ENCODE measurements at places on chromosomes 13 and 19.

- no peak for DNase-seq
Observed at GRCh38 chr19:33860312-33861090, 63.8 kb downstream of the KCTD15 start.

GRCh38 chr13:83667606-83668005, 214.7 kb downstream of the SLITRK1 start:
- DNase-seq, result no peak

- DNase-seq, result no peak
Observed at GRCh38 chr19:17020385-17020784, 6.2 kb downstream of the CPAMD8 start.

DNA sequence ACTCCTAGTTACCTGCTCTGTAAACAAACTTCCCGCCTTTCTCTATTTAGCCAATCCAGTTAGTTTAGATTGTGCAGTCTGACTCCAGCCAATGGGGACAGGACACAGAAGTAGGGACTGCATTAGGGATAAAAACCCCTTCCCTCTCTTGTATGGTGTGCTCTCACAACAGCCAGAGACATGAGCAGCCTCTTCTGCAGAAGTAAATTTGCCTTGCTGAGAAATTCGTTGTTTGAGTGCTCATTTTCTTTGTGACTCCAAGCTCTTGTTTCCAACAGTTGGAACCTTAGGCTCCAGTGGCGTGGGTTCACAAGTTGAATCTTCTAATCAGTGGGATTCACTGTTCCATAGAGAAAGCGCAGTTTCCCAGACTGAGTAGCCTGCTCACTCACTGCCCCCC, 66.1 kb downstream of the ZNF93 start:
- no peak for DNase-seq

DNA sequence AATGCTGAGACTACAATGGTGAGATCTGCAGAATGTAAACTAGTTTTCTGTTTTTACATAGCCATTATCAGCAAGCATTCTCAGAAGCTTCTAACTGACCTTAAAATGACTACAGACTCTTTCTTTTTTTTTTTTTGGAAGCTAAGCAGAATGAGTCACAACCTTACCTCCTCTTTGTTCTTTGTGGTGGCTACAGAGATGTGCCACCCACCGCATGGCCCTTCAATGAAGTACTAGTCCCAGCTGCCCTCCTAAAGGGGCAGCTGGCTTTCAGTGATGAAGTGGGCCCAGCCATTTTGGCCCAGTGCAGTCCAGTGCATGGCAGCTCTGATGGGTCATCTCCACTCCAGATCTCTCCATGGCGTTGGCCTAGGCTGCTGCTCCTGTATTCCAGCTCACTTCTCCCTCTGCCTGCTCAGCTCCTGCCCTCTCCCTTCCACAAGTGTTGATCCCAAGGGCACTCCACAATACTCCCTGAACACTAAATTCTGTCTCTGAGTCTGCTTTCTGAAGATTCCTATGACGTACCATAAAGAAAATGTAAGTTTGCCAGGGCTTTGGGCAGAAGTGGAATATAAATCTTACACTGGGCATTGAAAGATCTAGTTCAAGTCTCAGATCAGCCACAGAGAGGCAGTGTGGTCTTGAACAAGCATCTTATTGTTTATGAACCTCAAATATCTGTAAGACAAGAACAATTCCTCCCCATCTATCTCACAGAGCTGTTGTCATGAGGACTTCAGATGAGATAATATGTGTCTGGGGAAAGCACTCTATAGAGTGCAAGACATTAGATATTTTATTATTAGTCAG, 85.6 kb downstream of the RXFP2 start:
- no peak for DNase-seq

DNA sequence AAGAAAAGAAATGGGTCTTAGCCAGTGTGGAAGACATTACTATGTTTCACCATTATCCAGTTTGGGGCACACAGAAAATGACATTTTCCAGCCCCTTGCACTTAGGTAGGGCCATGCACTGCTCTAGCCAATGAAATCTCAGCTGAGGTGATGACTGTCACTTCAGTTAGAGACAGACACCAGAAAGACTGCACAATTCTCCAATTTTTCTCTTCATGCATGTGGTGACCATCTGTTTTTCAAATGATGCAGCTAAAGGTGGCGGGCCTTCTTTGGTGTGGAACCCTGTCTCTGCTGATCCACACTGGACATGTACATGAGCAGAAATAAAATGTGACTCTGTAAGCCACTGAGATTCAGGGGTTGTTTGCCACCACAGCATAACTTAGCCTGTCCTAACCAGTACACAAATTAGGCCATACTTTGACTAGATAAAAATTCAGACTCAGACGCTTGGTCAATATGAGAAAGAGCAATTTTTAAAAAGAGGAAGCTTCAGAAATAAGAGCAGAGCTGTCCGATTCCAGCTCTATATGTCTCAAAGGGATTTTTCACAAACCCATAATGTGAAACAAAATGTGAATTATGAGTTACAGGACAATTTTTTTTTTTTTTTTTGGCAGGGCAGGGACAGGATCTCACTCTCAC, 6.7 kb downstream of the ZNF565 start:
- no peak for DNase-seq

DNA sequence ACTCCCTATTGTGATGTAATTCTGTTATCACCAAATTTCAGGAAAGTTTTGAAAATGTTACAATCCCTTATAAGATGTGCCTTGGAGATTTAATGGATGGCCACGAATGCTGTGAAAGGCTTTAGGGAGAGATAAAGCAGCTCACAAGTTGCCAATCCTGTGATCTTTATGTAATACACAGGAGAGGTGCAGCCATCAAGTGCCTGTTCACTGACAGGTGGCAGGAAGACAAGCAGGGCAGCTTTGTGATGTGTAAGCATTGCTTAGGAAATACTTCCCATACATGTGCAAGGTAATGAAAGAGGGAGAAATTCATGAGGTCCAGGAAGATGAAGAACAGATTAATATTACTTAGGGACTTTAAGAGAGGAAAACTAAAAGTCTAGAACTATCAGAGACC, 628.8 kb downstream of the SLITRK6 start:
- DNase-seq, result no peak

DNA sequence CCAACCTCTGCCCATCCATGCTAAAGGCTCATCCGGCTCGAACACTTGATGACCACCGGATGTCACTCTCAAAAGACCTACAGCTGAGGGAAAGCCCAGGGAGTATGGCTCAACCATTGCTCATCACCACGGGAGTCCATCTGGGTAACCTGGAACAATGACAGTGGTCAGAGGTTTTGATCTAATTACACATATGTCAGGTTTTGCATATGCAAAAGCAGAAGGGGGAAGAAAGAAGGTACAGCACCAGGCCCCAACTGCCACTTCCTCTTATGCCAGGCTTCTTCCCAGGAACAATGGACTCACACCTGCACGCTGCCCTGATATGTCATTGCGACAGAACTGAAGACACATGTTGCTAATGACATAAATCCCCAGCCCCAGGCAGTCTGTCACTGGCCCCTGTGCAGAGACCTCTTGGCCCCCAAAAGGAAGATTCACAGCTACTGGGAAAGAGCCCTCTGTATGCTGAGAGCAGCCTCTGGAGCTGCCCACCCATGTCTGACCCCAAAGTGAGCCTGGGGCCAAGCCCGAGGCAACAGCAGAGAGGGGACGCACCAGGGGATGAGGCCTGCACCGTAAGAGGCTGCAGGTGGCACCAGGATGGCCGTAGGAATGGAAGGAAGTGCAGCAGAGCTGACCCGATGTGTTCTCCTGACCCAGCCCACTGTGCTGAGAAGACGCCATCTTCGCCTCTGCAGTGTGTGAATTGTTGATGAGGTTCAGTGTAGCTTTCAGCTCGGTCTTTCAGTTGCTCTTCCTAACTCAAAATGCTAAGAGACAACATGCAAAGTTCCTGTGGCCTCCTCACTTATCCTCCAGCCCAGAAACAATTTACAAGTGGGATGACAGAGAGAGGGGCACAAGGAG, 26.3 kb downstream of the EPS15L1 start:
- no peak for DNase-seq

- DNase-seq, result no peak
Observed at GRCh38 chr13:98515818-98516465, 61.0 kb downstream of the STK24 start.

DNA sequence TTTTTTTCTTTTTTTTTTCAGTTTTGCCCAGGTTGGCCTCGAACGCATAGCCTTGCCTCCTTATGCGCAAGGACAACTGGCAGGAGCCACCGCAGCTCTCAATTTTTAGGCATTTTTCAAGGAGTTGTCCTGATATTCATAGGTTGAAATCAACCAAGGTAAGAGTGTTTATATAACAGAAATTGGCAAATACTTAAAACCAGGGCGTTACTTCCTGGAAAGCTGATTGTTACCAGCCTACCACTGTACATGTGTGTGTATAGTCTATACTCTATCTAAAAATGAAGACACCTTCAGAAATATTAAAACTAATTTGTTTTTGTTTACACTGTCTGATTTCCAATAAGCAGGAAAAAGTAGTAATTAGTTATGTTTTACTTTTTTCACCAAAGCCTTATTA, 39.2 kb downstream of the GPC6 start:
- no peak for DNase-seq

- no peak for DNase-seq
Observed at GRCh38 chr13:40697711-40698110, 31.3 kb upstream of the FOXO1 start.

DNA sequence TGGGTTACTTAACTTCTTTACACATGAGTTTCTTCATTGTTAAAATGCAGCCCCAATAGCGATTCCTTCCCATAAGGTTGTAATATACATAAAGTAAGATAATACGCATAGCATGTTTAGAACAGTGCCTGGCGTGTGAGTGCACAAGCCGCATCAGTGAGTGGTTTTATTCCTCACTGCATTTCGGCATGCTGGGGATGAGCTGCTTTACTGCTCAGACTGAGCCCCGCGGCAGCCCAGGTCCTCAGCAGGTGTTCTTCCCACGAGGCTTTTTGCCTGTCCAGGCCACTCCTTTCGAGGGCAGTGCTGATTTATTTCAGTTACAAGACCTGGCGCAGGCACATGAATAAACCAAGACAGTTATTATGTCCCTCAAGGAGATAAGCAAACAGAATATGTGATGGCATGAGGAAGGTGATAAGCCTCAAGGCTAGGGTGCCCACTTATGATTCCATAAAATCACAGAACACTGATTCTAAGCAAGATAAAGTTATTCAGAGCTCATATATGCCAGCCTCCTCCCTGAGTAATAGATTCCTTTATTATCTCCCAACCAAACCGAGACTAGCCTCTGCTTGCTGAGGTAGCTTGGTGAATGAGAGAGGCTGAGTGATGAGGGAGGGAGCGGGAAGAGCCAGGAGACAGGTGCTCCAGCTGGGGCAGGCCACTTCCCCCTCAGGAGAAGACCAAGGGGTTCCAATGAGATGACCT, 505.5 kb downstream of the DIAPH3 start:
- no peak for DNase-seq

- DNase-seq, result no peak
Observed at GRCh38 chr19:1238369-1239303, 831 bp upstream of the CBARP start.

GRCh38 chr13:72536714-72537394, 190.6 kb downstream of the MZT1 start:
- DNase-seq, result no peak

GRCh38 chr13:27968316-27969081, 616 bp downstream of the CDX2 start:
- DNase-seq, result no peak

- no peak for DNase-seq
Observed at GRCh38 chr19:57830071-57830602, at the start of gene ZNF587B. TSS of gene ZNF587B (plus strand) at chr19:57830299. CDS start at chr19:57830529, 230 bp downstream.

GRCh38 chr19:33627526-33627925, 5.8 kb downstream of the CHST8 start:
- DNase-seq, result no peak

DNA sequence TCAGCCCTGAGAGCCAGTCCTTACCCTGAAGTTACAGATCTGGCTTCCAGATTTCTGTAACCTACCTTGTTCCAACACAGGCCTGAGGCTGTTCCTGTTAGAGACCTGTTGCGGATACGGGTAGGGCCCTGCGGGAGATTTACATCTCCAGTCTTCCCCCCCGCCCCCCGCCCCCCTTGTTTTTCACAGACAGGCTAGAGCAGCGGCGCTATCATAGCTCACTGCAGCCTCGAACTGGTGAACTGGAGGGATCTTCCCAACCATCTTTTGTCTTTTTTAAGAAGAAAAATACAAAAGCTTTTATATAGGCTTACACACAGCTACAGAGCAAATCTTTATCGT, 10.6 kb upstream of the CEACAM21 start:
- no peak for DNase-seq
